ENCODE measurements at places on chromosomes 1 and 21. TPM values are rescaled to one million over a fixed set of nuclear protein-coding genes. Genes with fewer than 3 reads are reported as not detected.

Gene TSTD1
- 27.5 TPM for total RNA-seq

Gene GJA5
- 13.7 TPM for total RNA-seq

- no peaks in the 10 kb centered on the region for H3K27me3 ChIP-seq
- H3K36me3 ChIP-seq, result no peaks in the 10 kb centered on the region
- DNase-seq, result no peak
- no peaks in the 10 kb centered on the region for H3K4me1 ChIP-seq
- no peak overlapping the region for H3K4me3 ChIP-seq
Observed at GRCh38 chr1:115224636-115225035, 113.4 kb downstream of the NGF start.

Gene ATP6V1G3
- total RNA-seq, result not detected

- no peaks in the 10 kb centered on the region for H3K4me1 ChIP-seq
- DNase-seq, result no peak
- no peaks in the 10 kb centered on the region for H3K36me3 ChIP-seq
- no peak overlapping the region for H3K4me3 ChIP-seq
- no peak overlapping the region for H3K27ac ChIP-seq
Observed at GRCh38 chr1:242787968-242788367, 263.5 kb upstream of the PLD5 start.

Gene GJB3
- not detected for total RNA-seq

DNA sequence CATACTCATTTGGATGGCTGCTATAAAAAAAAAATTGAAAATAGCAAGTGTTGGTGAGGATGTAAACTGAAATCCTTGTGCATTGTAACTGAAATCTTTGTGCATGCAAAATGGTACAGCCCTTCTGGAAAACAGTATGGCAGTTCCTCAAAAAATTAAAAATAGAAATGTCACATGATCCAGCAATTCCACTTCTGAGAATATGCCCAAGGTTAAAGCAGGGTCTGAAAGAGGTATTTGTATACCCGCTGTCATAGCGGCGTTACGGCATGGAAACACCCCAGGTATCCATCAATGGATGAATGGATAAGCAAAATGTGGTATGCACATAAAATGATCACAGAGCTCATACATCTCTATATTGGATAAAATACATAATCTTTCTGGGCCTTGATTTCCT, 116.7 kb downstream of the RUSC1 start:
- no peak overlapping the region for H3K27ac ChIP-seq
- peaks cover 41% of the 10 kb centered on the region for H3K36me3 ChIP-seq
- H3K27me3 ChIP-seq, result no peaks in the 10 kb centered on the region
- no peak for DNase-seq
- H3K4me1 ChIP-seq, result peaks cover 6% of the 10 kb centered on the region
- H3K4me3 ChIP-seq, result no peak overlapping the region
